ENCODE measurements at places on chromosomes 3 and 15.

DNA sequence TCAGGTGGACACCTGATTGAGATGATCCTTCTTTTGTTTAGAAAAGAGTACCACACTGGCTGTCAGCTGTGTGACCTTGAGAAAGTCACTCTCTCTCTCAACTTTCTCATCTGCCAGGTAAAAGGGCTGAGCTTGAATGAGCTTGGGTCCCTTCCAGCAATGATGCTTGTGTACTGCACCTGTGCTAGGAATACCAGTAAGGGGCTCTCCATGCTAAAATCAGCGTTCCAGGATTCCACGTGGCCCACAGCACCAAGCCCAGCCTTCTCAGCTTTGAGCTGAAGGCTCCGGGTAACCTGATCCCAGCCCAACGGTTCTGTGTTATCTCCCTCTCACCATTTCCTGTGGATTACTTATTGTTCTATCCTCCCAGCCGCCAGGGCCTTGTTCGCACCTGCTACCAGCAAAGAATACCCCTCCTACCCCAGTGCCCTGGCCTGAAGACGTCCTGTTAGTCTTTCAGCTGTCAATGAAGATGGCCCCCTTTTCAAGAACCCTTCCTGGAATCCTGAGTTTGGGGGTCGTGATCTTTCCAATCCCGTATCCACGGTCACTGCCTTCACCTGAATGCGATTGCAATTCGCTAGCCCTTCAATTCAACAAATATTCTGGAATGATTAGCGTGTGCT is 54.2 kb upstream of the CGNL1 start:
- DNase-seq: no peak

DNA sequence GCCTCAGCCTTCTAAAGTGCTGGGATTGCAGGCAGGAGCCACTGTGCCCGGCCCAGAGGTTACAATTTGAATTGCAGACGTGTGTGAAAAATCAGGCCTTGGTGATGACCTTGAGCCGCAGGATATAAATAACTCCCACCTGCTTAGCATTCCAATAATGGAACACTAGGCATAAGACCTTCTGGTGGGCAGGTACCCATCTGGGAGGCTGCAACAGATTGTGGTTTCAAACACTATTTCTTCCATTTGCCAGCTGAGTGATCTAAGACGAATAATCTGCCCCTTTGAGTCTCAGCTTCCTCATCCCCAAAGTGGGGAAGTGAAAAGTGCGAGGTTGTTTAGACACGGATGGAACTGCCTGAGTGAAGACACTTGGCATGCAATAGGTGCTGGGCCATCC is 47.7 kb upstream of the HERC1 start:
- no peak for DNase-seq

DNA sequence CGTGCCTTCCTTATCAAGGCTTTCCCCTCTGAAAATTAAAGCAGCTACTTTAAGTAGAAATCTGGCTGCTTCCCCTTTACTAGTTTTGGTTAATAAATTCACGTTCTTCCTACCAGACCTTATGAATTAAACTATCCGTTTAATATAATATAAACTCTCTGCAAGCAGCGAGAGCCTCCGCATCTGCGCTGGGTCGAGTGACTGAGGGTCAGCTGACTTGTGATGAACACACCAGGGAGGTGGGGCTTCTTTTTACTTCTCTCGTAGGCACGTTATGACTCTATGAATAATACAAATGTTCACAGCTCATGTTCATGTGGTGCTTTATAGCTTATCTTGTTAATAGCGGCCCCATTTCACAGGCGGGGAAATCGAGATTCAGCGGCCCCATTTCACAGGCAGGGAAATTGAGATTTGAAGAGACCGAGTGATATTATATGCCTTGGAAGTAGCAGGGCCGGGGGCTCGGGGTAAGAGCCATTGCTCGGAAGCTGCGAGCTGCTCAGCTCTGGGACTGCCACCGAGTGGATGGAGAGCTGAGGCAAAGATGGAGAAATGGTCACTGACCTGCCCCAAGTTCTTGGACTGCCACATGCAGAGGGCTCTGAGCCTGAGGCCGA is 8.3 kb downstream of the MUC4 start:
- peak; percentile 44 for DNase-seq

DNA sequence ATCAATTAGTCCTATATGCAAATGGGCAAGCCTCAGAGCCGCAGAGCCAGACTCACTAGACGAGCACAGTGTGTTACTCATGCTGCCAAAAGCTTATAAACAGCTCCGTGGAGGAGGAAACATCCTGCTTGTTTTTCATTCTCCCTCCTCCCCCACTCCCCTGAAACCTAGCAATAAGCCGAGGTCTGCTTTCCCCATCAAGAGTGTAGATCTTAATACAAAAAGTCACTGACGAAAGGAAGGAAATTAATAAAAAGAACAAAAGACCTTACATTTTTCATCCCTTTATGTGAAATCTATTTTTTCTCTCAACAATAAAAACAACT is 88.5 kb downstream of the XXYLT1 start:
- peak; percentile 16 for DNase-seq

GRCh38 chr3:41202834-41203345 is 3.6 kb downstream of the CTNNB1 start:
- DNase-seq: peak; percentile 68

DNA sequence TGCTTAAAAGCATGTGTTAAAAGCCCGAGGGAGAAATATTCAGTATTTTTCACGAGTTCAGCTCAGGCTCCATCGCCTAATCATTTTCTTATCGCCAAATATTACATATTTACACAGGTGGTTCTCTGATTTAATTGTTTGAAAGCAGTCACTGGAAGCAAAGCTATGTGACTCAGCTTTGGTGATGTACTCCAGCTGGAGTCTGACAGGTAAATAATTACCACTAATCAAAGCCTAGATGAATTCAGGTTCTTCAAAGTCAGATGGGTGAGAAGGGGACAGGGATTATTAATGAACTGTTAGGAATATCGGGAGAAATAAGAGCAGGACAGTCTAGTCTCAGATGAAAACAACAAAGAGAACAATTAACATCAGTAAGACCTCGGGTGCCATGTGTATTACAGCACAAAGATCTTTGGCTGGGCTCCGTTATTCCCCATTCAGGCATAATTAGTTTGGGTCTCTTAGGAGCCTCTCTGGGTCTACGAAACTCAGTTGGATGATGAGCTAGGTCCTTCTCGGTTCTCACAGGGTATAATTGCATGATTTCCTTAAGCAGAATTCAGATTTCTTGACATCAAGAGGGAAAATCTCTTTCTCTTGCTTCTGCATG is 331.7 kb upstream of the ADAMTS9 start:
- no peak for DNase-seq

DNA sequence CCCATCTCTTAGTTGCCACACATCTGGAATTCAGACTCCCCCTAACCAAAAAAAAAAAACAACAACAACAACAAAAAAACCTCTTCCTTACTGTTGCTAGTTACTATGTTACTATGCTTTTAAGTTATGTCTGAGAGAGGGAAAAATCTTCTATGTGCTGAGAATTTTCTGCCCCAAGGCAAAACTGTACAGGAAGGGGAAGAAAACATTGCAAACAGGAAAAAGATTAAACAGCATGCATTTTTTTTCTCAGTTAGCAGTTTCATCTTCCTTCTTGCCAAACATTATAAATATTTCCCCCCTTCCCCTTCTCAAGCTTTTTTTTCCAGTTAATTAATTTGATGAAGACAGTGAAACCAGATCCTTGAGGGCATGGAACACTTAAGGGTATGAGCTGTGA is 1.1 kb upstream of the CD200R1 start:
- no peak for DNase-seq
